ENCODE measurements at places on chromosomes 2 and 18.

- no peak for DNase-seq
Measured at GRCh38 chr2:16383411-16383810, 282.2 kb downstream of the CYRIA start.

- DNase-seq = no peak
Measured at GRCh38 chr18:74869904-74870863, 272.5 kb downstream of the ZNF407 start.

- no peak for DNase-seq
Measured at GRCh38 chr2:191321861-191322662, 76.9 kb downstream of the MYO1B start.

- peak; percentile 55 for DNase-seq
Measured at GRCh38 chr18:22169889-22170420, 566 bp downstream of the GATA6 start.

DNA sequence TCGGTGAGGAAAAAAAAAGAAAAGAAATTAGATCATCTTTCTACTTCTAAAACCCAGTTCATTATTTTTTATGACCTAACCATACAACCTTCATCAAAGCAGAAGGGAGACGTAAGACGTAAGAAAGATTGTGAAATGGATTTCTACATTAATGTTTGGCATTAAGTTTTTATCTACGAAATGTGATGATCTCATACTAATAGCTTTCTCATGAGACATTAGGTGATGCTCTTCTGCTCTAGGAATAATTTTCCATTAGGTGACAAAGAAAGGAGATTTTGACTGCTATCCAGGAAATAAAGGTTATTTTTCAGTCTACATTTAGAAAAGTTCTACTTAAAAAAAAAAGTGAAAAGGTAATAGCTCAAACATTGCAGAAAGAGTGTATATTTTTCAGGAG lies 748.6 kb downstream of the ERBB4 start:
- DNase-seq = no peak

GRCh38 chr2:203625701-203626100 lies 80.7 kb upstream of the CD28 start:
- DNase-seq = no peak

GRCh38 chr2:113124181-113124961 lies 3.0 kb upstream of the IL1RN start:
- no peak for DNase-seq

Measured in right cardiac atrium (tissue), 5 donors.